ENCODE measurements at places on chromosomes 16 and 17.

DNA sequence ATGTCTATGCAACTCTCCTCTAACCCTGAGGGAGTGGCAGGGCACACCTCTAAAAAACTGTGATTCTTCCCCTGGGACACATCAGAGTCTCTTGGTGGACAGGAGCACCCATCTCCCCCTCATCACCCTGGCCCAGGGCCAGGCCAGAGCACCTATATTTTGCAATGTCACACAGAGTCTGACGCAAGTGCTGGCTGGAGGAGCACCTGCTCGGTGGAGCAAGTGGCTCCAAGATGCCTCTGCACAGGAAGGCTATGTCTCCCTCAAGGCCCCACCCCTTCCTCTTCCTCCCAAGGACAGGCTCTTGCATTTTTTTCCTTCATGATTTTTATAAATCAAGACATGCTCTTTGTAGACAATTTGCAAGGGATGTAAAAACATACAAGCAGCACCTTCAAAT is 13.3 kb downstream of the SNN start:
- no peak for DNase-seq

GRCh38 chr17:53629188-53629587 is 193.5 kb upstream of the KIF2B start:
- DNase-seq, result no peak

DNA sequence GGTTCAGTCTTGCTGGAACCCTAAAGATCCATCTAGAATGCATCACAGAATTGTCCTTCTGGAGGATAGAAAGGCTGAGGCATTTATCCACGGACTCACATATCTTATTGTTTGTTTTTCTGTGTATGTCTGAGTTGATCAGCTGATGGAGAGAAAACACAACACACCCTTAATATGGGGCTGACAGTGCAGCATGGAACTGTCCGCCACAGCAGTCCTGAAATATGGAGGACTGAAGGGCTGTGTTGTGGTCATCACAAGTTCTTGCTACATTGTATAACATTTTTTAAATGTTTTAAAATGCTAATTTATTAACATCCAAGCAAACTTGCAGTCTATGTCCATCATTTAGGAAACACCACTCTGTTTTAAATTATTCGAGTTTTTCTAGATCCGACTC is 448.9 kb upstream of the ERCC4 start:
- DNase-seq, result no peak

- peak; percentile 12 for DNase-seq
Measured at GRCh38 chr16:57590654-57591085, 37.8 kb upstream of the ADGRG1 start.

GRCh38 chr16:66954097-66954659 is 6.9 kb upstream of the CES3 start:
- peak; percentile 69 for DNase-seq

DNA sequence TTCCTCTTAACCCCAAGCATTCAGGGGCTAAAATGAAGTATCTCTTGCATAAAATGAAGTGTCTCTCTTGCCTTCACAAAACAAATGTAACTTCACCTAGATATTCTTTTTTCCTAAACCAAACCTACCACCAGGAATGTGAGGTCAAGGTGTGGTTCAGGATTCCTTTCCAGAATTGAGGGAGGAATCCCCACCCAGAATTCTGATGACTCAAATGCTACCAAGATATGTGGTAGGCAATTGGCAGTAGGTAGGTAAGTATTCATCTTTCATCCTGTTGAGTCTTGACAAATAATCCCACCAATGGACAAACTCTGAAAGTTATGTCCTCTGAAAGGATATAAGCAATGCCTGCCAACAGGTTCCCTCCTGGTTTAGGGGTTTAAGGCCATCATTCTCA is 26.2 kb downstream of the TRIM16 start:
- no peak for DNase-seq

- no peak for DNase-seq
Measured at GRCh38 chr17:69223809-69224208, 4.8 kb downstream of the ABCA10 start.

DNA sequence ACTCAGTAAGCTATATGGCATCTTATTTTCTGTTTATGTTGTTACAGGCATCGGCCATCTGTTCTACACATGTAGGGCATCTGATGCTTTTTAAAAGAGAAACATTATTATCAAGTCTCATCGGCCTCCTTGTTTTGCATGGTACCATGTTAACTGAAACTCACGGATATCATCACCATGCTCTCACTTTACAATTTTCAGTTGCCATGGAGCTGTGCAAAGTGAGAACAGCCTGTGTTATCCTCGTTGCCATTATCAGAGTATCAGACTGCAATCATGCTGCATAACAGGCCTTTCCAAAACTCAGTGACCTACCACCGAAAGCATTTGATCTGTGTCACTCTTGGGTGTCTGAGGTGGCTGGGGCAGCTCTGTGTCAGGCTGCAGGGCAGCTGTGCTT is 110.3 kb downstream of the C17orf67 start:
- DNase-seq, result no peak

GRCh38 chr17:56884483-56885311 is 29.2 kb downstream of the TRIM25 start:
- no peak for DNase-seq

- no peak for DNase-seq
Measured at GRCh38 chr16:23629516-23629915, 11.6 kb downstream of the PALB2 start.

GRCh38 chr17:12789075-12789480 is 220 bp upstream of the ARHGAP44 start:
- DNase-seq, result no peak

GRCh38 chr16:28259091-28259780 is 33.1 kb upstream of the SBK1 start:
- DNase-seq, result no peak

GRCh38 chr17:75809631-75810111 is 25.1 kb downstream of the UNK start:
- DNase-seq, result no peak

- DNase-seq, result peak; percentile 71
Measured at GRCh38 chr16:12801511-12802042, 2.1 kb downstream of the CPPED1 start.

- DNase-seq, result no peak
Measured at GRCh38 chr16:86874141-86874540, 295.8 kb downstream of the FOXL1 start.

GRCh38 chr16:87995644-87996043 is 44.4 kb downstream of the BANP start:
- DNase-seq, result no peak

GRCh38 chr16:57999971-58000705 is at the start of gene ZNF319:
TSS of gene ZNF319 (minus strand) at chr16:58000672. CDS start at chr16:57998265, 2,407 bp downstream.
- DNase-seq, result no peak

GRCh38 chr17:28379814-28380801 is 8.6 kb downstream of the SARM1 start:
- peak; percentile 73 for DNase-seq

DNA sequence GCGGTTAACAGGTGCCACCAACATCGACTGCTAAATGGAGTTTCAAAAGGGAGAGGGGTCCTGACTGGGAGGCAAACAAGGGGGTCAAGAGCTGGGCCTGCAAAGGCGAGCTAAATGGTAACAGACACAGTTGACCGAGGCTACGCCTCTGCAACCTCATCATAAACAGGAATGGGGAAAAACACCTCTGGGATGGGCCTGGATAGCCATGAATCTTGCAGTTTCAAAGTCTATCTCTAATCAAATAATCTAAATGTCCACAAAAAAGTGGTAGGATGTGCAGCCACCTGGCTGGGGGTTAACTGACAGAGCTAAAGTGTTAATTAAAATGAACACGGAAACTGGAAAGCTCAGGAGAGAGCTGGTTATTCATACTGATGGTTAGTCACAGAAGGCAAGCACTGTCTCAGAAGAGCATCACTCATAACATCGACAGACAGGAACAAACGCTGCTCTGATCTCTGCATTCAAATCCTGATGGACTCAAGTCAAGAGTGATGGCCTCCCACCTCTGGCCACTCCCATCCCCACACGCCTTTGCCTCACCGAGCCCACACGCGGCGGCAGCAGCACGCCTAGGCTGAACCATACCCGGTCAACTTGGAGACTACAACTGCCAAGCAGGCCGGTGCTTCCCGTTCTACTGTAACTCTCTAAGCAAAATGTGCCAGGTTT is 56.3 kb downstream of the CREBBP start:
- DNase-seq, result no peak

DNA sequence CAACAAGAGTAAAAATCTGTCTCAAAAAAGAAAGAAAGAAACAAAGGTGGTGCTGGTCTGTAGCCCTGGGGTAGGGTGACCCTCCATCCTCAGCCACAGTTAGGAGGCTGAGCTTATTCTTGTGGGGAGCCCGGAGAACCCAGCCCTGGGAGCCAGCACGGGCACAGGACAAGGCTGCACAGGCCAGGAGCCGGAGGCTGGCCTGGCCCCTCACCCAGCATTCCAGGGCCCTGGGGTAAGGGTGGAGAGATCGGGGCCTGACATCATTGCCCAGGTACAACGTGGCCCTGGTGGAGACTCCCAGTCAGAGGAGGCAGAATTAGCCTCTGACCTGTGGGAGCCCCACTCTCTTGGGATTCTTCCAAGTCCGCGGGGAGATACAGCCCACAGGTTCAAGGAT is 10.3 kb upstream of the KRT17 start:
- no peak for DNase-seq

DNA sequence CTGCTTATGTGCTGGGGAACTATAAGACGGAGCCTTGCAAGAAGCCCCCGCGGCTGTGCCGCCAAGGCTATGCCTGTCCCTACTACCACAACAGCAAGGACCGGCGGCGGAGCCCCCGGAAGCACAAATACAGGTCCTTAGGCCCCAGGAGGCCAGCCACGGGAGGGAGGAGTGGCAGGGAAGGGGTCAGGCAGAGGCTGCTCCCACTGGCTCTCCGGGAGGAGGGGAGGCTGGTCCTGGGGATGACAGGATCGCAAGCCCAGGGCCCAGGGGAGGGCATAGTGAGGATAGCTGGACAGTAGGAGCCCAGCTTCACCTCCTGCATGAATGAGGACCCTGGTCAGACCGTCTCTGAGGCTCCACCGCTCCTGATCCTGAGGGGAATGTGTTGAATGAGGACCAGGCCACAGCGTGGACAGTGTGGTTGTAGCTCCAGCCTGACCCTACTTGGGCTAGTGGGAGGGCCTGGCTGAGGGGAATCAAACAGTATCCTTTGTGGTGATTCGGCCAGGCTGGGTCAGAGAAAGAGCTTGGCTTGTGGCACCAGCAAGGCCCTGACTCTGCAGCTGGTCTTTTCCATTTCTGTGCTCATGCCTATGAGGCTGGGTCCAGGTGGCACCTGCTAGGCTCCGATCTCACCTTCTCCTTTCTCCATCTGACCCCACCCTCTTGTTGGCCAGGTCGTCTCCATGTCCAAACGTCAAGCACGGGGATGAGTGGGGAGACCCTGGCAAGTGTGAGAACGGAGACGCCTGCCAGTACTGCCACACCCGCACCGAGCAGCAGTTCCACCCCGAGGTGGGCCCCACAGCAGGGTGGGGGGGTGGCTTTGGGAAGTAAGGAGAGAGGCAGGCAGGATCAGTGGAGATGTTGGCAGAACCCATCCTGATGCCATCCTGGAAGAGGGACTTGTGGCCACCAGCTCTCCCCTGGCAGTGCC is 28.7 kb downstream of the UNK start:
- DNase-seq, result no peak

DNA sequence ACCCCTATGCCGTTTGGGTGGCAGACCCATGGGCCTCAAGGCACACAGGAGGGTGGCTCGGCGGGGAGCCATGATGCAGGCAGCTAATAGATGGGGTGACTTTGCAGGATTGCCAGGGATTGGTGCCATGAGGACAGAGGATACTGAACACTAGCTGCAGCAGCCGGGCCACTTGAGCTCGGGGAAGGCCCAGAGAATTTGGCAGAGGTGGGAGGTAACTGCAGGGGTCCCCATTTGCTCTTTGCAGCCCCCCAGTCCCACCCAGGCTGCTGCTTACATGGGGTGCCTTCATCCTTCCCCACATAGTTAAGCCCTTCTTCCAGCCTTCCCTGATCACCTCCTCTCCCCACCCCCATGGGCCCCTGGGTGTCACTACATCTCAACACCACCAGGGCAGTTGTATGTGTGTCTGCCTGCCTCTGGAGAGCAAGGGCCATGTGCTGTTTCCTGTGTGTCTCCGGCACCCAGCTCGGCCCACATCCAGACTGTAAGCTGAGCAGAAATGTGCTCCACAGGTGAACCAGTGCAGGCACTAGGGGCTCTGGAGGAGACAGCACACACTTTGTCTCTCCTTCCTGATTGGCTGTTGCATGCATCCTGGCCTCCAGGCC is 52.0 kb downstream of the SREBF1 start:
- no peak for DNase-seq

DNA sequence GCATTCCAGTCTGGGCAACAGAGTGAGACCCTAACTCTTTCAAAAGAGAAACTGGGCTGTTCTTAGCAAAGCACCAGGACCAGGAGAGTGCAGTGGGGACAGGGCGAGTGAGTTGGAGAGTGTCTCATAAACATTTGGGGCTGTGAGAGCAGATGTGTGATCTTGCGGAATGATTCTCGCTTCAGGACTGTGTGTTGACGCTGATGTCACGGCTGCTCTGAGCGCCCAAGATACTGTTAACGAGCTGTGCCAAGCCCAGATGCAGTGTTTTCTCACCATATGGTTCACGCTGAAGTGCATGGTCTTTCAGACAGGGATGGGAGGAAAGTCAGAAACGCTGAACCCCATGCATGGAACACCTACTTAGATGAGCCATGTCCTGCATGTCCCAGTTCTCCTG is 438.2 kb downstream of the HS3ST4 start:
- DNase-seq, result no peak

DNA sequence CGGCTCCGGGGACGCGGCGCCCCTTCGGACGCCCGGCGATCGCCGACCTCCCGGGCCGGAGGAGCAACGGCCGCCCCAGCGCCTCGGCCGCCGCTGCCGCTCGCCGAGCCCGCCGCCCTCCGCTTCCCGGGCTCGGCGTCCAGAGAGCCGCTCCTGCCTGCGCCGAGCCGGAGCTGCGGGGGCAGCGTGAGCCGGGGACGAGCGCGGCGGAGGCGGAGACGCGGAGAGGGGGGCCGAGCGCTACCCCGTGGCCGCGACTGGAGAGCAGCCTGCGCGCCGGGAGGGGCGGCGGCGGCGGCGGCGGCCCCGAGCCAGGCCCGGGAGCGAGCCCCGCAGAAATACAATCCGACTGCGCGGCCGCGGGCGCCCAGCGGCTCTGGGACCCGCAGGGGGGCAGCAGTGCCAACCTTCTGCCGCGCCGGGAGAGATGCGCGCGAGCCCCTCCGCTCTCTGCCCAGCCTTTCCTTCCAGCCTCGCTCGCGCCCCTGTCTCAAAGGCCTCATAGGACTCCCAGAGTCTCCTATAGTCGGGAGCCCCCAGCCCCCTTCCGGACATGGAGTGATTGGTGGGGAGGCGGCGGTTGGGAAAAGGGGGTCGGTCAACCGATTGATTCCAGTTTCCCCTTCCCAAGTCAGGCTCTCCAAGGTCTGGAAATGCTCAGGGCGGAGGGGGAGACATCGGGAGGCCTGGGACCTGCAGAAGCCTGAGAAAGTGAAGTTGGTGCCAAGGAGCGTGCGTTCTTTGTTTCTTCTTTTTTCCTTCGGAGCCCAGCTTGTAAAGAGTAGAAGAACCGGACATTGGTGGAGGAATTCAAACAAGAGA is 1.0 kb upstream of the SDK2 start:
- DNase-seq, result no peak

- DNase-seq, result no peak
Measured at GRCh38 chr17:79874329-79874981, 35.2 kb upstream of the CBX4 start.

GRCh38 chr17:75131278-75132017 is at the start of gene NT5C:
TSS of gene NT5C (minus strand) at chr17:75131742. CDS start at chr17:75131707, 35 bp downstream.
- no peak for DNase-seq

All from amniotic stem cell (primary cell).